ENCODE measurements at places on chromosomes 7 and 10.

GRCh38 chr7:112654322-112655216 is 135.6 kb downstream of the TMEM168 start:
- no peak for DNase-seq

- DNase-seq = no peak
These were observed 122.9 kb upstream of the RET start for GRCh38 chr10:42953684-42954674.

DNA sequence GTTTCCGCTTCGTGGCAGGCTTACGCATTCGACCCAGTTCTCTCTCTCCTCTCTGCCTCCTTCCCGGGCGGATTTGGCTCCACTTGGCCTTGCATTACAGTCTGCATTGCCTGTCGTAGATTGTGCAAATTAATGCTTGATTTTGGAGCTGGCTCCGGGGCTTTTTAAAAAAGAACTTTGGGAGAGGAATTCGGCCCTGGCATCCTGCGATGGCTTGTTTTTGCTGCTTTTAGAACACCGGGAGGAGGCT is 767 bp downstream of the EIF4EBP2 start:
- DNase-seq = no peak

DNA sequence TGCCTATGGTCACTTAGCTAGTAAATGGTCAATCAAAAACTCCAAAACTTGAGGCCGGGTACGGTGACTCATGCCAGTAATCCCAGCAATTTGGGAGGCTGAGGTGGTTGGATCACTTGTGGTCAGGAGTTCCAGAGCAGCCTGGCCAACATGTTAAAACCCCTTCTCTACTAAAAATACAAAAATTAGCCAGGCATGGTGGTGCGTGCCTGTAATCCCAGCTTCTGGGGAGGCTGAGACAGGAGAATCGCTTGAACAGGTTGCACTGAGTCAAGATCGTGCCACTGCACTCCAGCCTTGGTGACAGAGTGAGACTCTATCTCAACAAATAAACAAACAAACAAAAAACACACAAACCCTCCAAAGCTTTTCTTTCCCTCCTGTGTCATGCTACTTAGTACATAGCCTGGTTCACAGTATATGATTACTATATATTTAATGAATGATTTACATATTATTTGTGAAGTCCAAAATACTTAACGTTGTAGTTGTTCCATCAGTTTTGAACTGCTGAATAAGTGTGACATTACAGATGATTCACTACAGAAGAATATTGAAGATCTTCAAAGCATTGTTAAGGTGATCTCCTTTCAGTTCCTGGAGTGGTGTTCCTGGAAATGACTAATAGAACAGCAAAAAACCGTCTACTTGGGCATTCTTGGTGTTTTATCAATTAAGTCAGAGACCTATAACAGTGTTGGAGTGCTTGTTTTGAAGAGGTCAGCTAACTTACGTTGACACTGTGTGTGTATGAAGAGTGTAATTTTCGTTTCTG is 72.9 kb downstream of the ADK start:
- DNase-seq = no peak

GRCh38 chr10:42981358-42982236 is 95.3 kb upstream of the RET start:
- DNase-seq = no peak

DNA sequence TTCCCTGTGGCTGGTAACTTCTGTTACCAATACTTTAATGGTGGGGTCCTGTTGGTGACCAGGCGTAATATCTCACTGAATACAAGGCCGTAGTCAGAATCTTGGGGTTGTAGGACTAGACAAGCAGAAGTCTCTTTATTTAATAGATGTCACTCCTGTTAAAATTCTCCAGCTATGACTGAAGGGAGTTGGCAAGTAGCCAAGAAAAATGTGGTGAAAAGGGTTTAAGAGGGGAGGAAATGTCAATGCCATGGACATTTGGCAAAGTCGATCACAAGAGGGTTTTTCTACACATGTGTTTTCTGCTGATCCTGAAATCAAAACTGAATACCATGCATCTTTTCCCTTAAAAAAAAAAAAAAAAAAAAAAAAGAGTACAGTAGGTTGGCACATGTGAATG is 533.5 kb downstream of the AUTS2 start:
- no peak for DNase-seq

GRCh38 chr10:117221156-117221711 is 19.7 kb upstream of the SLC18A2 start:
- DNase-seq = no peak

DNA sequence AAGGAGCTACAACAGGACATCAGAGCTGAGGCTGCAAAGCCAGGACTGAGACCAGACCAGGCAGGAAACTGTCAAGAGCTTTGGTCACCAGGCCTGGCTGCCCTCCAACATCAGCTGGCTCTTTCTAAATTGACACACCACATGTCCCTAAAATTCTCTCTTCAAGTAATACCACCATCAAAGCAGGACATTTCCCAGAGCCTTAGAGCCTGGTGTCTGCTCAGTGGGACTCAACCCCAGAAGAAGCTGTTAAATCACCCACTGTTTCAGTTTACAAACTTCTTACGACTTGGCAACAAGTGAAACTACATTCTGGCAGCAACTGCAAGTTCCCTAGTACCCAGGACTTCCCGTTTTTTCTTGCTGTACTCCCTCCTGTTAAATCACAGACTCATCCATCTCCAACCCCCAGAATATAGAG is 3.8 kb upstream of the IL6 start:
- DNase-seq = no peak

Data from nucleus accumbens (tissue), 56 donors.